ENCODE measurements at places on chromosomes 4 and X.

GRCh38 chr4:185464183-185464582 is 7.3 kb downstream of the CCDC110 start:
- no peak for DNase-seq

GRCh38 chrX:154785716-154786115 is 19.6 kb downstream of the MPP1 start:
- no peak for DNase-seq

- no peak for DNase-seq
Measured at GRCh38 chr4:104763554-104764222, 269.0 kb upstream of the CXXC4 start.

GRCh38 chr4:153522802-153523094 is 56.6 kb downstream of the TMEM131L start:
- no peak for DNase-seq

- no peak for DNase-seq
Measured at GRCh38 chr4:185773419-185773818, 38.6 kb downstream of the SORBS2 start.
